ENCODE measurements at places on chromosomes 4 and X.

DNA sequence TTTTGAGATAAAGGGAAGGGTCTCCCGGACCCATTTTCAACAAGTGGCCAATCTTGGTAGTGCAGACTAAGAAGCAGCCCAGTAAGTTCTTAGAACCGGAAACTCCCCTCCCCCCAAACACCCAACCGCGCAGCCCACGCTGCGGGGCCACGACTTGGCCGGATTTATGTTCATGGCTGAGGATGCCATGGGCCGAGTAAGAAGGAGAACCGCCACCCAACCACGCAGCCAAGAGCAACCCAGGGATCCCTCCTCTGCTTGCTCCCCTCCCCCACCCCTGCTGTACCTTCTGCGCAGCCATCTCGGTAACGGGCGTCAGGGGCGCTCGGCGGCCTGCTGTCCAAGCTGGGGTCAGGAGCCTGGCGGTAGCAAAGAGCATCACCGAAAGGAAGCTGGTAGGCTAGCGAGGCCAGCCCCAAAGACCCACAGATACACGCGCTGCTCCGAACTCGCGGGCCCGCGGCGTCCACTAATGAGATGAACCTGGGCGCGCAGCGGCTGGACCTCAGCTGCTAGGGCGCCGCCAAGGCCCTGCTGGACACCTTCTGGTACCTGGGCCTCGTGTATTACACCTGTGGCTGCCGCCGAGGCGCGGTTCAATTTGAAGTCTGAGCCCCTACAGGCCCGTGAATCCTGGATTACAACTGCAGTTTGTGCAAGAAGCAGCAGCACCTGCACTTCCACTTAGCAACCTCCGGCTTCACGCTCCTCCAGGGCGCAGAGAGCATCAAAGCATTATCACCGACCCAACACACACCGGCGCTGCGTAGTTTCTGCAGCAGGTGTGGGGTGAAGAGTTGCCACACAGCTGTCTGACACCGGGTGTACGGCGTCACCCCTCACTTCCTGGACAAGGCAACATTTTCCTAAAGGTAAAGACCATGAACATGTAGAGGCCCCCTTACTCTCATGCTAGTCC lies 63.4 kb downstream of the NUDT10 start:
- DNase-seq = no peak

DNA sequence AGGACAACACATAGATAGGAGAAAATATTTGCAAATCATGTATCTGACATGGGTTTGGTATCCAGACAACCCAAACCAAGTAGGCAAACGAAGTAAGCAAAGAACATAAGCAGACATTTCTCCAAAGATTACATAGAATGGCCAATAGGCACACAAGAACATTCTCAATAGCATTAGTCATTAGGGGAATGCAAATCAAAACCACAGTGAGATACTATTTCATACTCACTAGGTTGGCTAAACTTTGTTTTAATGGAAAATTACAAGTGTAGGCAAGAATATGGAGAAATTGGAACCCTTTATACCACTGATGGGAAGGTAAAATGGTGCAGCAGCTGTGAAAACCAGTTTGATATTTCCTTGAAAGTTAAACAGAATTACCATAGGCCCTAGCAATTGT lies 74.7 kb downstream of the CHRNA9 start:
- DNase-seq = no peak

GRCh38 chrX:103656617-103657016 lies 27.8 kb downstream of the TCEAL1 start:
- DNase-seq = no peak

DNA sequence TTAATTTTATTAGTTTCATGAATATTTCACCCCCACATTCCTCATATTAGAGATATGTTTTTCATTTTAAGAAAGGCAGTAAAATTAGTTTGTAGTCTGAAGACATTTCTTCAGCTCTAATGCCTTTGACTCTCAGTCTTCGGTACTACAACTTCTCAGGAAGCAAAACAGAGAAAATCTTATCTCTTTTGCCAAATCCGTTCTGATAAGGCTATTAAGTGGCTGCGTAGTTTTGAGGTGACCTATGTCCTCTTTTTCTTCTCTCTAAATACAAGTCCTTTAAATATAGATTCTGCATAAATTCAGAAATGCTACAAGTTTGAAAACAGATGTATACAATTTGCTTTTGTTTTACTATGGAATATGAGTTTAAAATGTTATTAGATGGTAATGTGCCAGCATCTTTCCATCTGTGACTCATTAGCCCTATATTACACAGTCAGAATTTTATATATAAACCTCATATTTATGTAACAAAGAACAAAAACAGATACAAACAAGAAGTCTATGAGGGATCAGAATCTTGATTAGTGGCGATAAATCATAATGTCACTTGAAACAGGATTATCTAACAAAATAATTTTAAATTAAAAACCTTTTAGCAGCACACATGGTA lies 181.2 kb upstream of the ETNPPL start:
- no peak for DNase-seq

DNA sequence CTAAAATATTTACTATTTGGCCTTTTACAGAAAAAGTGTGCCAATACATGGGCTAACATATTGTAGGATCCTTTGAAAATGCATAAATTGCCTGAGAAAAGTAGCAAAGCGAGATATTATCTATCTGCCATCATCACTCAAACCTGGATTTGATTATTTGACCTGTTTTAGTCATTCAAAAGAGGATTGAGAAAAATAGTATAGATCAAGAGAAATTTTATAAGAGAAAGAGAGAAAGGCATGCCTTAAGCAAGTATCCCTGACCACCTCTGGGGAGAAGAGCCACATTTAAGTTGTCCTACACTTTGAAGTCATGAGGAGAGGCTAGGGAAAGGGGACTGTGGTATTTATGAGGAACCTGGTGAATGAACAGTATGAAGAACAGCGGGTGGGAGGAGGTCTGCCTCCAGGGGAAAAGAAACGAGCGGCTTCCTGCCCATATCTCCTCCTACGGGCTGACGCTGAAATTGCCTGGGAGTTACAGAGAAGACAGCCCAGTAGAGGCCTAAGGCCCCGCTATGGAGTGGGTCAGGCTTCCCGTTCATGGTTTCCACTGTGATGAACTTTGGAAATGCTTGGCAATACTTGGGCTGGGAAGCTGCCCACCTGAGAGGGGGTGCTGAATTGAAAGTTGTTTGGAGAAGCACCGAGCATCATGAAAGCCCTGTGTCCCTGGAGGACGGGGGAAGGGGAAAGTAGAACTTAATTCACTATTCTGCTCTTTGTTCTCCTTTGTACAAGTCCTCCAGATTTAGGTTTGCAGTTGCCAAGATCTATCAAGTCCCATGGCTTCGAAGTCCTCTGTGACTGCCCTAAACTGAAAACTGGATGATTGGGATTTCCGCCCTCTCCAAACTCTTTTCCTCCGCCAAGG lies 106.9 kb upstream of the ACSL4 start:
- no peak for DNase-seq

DNA sequence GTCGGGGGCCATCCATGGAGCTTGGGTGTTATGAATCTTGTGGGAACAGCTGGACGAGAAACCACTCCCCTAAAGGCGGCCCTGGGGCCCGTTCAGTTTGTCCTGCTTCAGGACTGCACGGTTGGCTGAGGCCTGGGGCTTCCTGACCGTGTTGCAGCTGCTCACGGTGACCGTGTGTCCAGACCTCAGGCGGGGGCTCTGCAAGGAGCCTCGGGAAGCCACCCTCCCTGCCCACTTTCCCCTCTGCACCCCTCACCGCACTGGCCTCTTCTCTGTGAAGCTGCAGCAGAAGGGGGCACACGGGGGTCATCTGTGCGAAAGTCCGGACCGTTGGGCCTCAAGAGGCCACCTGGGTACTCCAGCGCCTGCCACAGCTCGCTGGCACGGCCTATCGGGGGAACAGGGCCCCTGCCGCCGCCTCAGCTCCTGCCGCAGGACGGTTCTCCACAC lies 29.4 kb downstream of the UVSSA start:
- DNase-seq = no peak

DNA sequence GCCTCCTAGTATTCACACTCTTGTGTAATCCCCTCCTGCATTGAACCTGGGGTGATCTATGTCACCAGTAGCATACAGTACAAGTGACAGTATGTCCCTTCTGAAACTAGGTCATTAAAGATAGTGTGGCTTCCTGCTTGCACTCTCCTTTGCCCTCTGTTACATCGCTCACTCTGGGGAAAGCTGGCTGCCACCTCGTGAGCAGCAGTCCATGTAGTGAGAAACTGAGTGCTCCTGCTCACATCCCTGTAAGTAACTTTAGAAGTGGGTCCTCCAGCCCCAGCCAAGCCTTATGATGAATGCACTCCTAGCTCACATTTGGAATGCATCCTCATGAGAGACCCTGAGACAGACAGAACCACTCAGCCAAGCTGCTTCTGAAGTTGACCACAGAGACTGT lies 89.8 kb upstream of the TNIP3 start:
- DNase-seq = no peak
